ENCODE measurements at places on chromosomes 13 and 19.
A peak's percentile ranks its signal among the peaks of the same experiment; 100 is the strongest.

GRCh38 chr13:112522578-112522977, 65.4 kb downstream of the TUBGCP3 start:
- no peak for DNase-seq

- DNase-seq = no peak
Observed at GRCh38 chr19:4844348-4845179, 13.1 kb upstream of the TICAM1 start.

DNA sequence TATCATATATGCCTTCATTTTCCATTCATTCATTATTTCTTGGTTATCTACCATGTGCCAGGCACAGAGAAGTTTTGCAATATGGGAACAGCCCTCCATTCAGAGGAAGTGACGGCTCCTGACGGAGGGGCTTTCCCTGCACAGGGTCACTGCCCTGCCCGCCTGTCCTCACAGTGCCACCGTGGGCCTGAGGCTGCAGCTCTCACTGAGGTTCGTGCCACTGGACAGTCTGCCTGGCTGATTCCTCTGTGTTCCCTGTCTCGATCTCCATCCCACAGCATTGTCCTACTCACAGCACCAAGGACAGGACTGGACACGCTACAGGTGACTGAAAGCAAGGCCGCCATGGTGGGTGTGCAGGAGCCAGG, 92.7 kb downstream of the TSHZ3 start:
- DNase-seq = no peak

DNA sequence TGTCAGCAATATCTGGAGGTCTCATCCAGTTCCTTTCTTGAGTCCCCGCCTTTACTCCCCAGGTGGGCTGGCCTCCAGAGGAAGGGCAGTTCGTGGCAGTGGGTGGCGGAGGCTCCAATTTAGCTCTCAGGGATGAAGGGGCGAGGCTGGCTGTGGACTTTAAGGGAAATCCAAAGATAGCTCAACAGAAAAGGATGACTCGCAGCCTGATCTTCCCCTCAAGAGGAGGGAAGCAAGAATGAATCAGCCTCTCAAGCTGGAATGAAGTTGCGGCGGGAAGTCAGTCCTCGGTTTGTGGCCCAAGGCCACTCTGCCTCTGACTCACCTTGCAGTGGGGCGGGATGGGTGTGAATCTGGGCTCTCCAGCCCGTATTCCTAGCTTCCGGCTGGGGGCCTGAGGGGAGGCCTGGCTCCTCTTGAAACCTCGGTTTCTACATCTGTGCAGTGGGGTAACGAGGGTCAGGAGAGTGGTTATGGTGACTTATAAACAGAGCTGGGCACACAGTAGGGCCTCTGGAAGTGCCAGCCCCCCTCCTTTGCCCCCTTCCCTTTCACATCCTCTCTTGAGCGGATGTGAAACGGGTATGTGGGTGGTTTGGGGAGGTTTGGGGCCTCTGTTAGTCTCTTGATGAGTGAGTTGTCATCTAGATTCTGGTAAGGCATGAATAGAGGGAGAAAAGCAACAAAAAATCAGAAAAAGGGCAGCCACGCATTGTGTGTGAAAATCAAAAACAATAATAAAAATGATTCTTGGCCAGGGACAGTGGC, 10.5 kb upstream of the SMG9 start:
- peak; percentile 81 for DNase-seq

All from epithelial cell of prostate (primary cell).